ENCODE measurements at places on chromosomes 12 and 14.
A peak's percentile ranks its signal among the peaks of the same experiment; 100 is the strongest.

- no peak for DNase-seq
These were observed 241.7 kb downstream of the CEP128 start for GRCh38 chr14:80699861-80700260.

GRCh38 chr12:110251381-110251780, 29.7 kb upstream of the ATP2A2 start:
- no peak for DNase-seq

DNA sequence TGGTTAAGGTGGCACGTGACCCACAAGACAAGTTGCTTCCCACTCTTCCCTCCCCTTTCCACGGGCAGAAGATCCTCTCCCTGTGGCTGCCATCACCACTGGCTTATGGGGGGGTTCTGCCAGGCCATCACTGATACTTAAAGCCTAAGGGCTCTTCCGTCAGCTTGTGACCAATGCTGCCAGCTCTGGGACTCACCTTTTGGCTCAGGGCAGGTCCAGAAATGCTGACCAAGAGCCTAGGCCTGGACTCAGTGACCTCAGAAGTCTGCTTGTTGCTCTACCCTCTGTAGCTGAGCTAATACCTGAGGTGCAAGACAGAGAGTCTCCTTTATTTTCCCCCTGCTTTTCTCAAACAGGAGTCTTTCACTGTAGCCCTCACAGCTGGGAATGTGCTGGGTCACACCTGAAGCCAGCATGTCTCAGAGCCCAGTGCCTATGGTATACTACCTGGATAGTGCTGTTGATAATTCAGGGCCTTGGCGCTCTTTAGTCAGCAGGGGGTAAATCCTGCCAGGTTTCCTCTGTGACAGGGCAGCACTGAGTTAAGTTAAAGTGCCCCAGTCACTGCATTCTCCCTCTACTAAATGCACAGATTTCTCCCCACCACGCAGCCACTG, 19.7 kb downstream of the FGD4 start:
- no peak for DNase-seq

DNA sequence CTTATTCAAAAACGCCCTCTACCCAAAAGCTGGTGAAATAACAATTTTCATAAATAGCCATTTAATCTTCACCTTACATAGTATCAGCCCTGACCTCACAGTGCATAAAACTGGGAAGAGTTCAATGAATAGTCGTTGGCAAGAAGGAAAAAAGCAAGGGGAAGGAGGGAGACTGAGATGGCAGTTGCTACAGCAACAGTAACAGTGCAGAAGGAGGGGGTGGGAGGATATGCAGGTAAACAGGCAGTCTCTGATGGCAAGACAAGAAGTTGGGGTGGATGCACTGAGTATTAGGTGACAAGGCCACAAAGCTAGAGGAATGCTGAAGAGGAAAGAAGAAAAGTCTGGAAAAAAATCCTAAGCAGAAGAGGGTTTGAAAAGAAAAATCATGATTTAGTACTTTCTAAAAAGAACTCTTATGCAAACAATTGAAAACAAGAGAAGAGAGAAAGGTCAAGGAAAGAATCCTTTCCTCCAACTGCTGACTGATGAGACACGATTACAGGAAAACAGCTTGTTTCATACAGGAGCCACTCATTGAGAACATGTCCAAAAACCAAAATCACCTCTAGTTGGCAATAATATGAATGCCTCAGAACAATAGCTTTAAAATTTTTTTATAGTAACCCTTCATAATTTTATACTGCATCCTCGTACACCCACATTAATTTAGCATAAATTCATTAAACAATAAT, 56.0 kb downstream of the DCAF5 start:
- no peak for DNase-seq

DNA sequence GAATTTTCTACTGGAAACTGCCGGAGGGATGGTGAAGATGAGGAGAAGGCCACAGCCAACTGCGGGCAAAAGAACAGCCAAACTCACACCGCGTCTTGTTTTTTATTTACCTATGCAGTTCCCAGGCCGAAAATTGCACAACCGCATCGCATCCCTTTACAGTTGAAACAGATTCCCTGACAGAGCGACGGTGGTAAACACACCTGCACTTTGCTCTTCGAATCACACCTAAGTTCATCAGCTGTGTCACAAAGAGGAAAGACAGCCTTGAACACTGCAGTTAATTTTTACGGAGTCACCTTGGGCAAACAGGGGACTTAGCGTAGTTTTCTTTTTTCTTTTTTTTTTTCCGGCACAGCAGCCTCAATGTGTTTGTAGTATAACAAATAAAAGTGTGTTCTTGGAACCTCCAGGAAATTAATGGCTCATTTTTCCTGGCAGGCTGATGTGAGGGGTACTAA, 272.0 kb upstream of the DIO3 start:
- no peak for DNase-seq

- DNase-seq, result no peak
These were observed at the start of gene TAS2R10 for GRCh38 chr12:10826258-10826657. Gene TAS2R10, minus strand, starts transcription at chr12:10826358. Its CDS starts 89 bp downstream, at chr12:10826269.

- no peak for DNase-seq
These were observed 68.9 kb downstream of the CMKLR1 start for GRCh38 chr12:108270035-108270848.

- DNase-seq, result peak; percentile 63
These were observed 12.1 kb upstream of the LTA4H start for GRCh38 chr12:96047229-96048211.

DNA sequence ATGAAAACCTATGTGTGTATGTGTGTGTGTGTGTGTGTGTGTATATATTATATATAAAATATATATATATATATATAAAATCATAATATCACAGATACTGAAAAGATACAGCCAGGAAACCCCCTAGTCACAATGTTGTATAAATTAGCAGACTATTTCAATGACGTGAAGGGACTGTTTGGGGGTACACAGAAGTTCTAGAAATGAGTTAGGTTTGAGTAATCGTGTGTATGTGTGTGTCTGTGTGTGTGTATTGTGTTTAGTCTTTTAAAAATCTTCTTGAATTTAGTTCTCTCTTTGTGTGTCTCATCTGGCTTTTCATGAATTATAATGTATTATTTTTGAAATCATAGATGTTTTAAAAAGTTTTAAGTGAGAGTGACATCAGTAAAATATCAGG, 21.9 kb downstream of the ADAM21 start:
- no peak for DNase-seq

DNA sequence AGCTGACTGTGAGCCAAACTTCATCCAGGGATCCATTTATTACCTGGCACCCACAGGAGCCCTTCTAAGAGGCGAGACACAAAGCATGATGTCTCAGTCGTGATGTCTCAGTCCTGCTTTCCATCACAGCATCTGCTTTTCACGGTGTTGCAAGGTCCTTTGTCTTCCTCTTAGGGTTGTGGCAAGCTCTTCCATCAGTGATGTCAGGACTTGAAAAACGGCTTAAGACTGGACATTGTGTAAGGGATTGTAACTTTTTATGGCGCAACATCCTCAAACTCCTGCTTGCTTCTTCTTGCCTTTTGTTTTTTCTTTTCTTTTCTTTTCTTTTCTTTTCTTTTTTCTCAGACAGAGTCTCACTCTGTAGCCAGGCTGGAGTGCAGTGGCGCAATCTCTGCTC, 586.5 kb upstream of the TMEM132C start:
- DNase-seq, result no peak

- DNase-seq, result peak; percentile 47
These were observed 163.6 kb upstream of the PLEKHG7 start for GRCh38 chr12:92539110-92539749.
